ENCODE measurements at places on chromosomes 4 and X.
A peak's percentile ranks its signal among the peaks of the same experiment; 100 is the strongest.

- DNase-seq = no peak
Observed at GRCh38 chr4:139297001-139297410, 4.3 kb upstream of the NAA15 start.

DNA sequence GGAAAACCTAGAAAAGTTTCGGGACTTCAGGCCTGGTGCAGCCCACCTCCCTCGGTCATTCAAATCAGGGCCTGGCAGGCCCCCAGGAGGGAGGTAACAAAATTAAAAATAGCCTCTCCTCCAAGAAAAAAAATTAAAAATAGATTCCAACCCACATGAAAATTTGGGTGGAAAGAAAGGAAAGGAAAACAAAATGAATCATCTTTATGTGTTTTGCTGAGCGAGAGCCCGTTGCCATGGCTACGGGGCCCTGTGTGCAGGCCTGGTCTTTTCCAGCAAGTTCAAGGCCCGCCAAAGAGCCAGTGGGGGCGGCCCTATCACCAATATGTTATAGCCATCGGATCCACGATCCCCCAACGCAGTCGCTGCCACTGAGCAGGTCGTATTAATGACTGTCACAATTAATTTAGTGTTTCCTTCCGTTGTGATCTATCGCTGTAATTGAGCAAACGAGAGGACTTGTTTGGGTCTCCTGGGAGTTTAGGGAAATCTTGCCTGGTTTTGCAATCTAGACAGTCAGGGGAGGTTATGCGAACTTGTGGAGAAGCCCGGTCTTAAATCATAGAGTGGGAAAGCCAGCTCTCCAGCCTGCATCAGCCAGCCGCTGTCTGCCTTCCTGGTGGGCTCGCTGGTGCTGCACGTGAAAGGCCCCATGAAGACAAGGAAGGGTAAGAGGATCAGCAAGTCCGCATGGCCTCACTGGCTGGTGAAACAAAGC is 452.4 kb downstream of the BCOR start:
- no peak for DNase-seq

DNA sequence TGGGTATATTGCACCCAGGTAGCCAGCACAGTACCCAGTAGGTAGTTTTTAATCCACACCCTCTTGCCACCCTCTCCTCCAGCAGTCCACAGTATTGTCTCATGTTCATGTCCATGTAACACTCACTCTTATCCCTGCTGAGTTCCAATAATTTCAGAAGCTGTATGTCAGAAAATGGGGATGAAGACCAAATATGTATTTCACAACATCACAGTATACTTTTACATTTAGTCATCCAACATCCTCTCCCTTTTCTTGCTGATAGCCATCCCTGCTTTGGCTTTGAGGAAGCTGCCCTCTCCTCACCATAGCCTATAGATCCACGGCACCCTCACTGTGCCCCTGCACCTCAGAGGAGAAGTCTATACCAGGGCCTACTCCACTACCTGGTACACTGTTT is 126.0 kb upstream of the LDB2 start:
- no peak for DNase-seq

DNA sequence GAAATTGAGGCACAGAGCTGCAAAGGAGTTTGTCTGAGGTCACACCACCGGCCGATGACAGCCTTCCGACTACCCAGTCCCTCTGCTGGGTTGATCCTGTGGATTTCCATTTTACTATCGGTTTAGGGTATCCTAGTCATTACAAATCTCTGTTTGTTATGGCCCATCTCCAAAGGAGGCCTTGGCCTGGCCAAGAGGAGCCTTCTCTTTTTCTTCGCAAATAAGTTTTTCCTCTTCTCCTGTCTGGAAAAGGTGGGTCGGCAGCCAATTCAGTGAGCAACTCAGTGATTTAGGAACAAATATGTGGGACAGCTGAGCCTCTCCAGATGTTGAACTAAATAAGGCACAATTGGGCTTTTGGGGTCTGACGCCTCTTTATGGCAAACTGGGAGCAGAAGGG is 169.2 kb upstream of the RBPJ start:
- no peak for DNase-seq

DNA sequence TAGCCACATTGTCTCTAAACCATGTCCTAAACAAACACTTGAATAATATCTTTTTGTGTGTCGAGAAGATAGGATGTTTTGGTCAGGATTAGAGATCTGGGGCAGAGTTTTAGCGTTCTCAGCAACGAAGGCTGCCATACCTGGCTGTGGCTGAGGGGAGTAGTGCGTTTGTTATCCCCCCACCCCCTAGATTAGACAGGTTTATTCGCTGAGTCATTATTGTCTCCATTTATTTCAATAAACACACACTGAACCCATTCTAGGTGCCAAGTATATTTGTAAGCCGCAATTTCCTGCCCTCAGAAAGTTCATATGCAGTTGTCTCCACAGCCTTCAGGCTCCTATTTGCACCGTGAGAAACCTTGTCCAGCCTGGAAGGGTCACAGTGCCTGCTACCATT is 1684.8 kb upstream of the TENM3 start:
- DNase-seq = no peak

DNA sequence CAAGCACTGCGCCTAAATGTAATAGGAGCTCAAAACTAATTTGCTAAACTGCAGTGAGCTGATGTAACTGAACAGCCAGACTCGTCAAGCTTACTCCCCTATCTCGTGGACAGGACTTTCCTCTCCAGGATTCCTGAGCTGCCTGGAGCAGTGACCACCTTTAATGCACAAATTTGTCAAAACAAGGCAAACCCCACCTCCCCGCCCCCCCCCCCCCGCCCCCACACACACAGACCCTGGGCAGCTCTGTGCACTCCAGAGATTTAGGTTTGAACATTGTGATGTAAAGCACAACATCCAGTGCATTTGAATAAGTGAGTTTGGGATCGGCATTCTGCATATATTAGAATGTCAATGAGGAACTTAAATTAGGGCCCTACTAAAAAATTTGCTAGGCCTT is 77.7 kb upstream of the DHX15 start:
- no peak for DNase-seq

GRCh38 chrX:20042221-20042620 is 51.4 kb upstream of the BCLAF3 start:
- DNase-seq = no peak

DNA sequence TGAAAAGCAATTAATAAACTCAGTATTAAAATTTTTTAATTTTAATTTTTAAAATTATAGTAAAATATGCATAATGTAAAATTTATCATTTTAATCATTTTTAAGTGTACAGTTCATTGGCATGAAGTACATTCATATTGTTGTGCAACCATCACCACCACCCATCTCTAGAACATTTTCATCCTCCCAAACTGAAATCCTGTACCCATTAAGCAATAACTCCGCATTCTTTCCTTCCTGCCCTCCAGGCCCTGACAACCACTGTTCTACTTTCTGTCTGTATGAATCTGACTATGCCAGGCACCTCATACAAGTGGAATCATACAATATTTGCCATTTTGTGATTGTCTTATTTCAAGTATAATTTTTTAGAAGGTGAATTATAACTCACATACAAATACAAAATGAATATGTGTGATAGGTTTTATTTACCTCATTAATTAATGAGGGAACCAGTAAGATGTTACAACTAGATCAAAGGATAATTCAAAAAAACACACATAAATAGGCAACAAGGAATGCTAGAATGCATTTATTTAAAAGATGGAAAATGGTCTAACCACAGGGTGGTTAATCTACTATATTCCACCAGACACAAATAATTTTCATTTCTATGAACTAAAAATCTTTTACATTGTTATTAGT is 13.1 kb upstream of the AFF1 start:
- no peak for DNase-seq

DNA sequence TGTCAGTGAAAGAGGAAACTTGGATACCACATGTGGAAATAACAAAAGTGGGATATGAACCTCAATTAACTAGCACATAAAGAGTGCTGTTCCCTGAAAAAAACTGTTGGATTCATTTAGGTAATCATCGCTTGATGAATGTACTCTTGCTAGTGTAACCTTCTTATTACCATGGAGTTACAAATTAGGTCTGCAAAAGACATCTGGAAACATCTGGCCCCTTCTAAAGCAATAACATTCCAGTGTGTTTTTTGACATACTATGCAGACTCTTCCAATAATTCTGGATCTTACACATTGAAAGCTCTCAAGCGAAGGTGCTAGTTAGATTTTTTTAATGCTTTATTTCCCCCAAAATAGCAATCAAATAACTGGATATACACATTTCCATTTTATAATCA is 134.6 kb downstream of the ATP10D start:
- DNase-seq = no peak

DNA sequence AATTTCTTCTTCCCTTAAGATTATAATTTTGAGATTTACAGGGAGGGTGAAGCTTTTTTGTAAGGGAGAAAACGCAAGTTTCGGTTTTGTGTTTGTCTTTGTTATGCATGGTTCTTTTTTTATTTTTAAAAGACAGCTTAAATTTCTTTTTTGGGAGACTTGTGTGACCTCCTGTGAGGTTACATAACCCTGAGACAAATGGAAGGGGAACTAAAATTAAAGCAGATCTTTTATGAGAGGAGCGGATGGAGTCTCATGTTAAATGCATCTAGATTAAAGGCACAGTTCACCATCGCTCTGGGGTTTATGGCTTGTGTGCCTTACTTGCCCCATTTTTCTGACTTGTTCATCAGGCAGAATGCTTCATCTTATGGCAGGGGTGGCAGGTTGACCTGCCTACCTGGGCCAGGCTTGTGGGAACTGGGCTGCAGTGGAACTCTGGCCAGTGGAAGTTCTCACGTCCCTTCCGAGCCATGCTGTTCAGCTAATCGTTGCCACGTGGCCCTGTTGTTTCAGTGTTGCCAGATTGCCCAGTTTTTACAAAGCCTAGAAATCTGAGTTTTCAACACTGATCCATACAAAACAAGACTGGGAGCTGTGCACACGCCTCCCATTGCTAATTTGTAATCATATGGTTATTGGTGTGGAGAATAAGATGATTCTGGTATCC is 291.8 kb downstream of the ARHGAP10 start:
- no peak for DNase-seq

DNA sequence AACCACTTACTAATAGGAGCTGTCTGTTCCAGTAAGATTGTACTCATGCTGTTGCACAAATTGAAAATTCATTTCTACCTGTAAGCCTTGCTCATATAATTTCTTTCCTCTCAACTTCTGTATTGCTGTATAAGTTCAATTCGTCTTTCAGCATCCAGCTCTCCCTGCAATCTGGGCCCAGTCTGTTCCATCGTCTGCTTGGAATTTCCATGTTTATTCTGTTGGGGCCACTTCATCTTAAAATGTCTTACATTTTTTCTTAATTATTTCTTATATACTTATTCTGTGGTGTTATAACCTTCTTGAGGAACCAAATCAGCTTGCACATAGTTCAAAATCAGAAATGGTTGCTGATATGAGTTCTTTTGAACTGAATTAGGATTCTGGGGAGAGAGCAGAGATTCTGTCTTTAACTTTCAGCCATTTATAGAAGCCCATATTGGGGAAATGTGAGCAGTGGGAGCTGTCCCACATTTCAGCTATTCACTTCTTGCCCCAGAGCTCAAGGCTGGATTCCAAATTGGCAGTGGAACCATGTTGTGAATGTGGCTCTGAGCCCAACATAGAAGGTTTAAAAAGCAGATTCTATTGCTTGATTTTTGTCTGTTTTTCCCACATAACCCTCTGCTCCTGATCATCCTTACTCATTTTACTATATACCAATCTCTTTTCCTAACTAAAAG is 291.9 kb downstream of the BMPR1B start:
- no peak for DNase-seq

DNA sequence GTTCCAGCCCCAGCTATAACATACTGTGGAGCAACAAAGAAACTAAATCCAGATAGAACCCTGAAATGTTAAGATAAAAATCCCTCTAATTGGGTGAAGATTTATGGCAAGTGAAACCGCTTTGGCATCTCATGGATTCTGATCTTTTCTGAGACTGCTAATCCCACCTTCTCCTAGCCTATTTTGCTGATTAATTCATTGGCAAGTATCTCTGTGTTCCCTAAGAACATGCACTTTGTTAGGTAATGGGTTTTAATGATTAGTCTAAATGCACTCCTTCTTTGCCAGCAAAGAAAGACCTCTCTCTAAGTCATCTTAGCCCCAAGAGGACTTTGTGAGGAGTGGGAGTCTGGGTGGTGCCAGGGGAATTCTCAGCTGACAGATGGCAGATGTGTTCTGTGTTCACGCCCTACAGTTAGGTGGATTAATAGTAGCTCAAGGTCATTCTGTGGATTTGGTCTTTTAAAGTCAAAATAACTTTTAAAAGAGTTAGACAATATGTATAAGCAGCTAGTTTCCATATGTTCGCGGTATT is 171.3 kb downstream of the UNC5C start:
- no peak for DNase-seq

DNA sequence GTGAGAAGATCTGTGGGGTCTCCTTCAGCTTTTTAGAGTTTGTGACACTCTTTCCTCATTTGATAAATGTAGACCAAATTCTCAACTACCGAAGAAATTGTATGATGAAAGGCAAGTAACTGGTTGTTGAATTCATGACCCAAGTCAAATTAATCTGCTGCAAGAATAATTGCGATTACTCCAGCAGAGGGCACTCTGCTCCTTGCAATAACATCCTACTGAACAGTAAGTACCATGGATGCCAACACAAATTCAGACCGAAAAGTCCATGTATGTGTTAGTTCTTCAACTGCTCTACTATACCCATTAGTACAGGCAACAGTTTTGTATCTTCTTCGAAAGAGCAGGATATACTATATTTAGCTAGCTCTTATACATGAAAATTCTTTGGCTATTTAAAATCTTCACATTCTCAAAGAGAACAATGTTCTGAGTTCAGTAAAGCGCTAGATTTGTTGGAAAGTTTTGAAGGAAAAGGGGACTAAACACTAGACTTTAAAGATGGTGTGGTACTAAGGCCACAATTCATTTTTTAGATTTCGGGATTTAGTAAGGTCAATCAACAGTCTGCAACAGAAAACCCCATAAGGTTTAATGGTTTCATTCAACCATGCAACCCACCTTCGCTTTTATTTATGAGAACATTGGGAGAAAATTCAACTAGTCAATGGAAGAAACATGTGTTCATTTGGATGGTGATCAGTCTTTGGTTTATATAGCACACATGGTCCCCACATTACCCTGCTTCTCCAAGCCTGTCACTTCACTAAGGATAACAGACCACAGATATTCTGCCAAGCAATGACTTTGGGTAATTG is 105.4 kb upstream of the TBC1D9 start:
- peak; percentile 11 for DNase-seq

DNA sequence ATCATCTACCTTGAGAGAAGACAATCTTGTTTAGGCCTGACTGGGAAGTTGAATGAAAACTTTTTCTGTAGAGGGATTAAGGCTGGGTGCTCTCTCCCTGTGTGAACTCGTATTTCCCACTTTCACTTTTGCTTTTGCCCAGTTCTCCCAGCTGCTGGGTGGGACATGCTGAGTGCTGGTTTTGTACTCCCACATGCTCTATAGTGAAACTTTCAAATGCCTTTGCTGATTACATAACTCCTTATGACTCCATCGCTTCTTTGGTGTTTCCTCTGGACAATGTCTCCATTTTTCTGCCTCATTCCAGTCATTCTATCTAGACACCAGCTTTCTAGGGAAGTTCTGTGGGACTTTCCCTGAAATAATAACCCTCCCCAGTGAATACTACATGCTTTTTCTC is 100.5 kb downstream of the CLNK start:
- no peak for DNase-seq

- DNase-seq = no peak
Observed at GRCh38 chrX:37476571-37477170, 94.8 kb upstream of the LANCL3 start.
